ENCODE measurements at places on chromosomes 11 and 22.

GRCh38 chr11:121551463-121551862 lies 98.7 kb upstream of the SORL1-AS1 start:
- DNase-seq, result no peak

DNA sequence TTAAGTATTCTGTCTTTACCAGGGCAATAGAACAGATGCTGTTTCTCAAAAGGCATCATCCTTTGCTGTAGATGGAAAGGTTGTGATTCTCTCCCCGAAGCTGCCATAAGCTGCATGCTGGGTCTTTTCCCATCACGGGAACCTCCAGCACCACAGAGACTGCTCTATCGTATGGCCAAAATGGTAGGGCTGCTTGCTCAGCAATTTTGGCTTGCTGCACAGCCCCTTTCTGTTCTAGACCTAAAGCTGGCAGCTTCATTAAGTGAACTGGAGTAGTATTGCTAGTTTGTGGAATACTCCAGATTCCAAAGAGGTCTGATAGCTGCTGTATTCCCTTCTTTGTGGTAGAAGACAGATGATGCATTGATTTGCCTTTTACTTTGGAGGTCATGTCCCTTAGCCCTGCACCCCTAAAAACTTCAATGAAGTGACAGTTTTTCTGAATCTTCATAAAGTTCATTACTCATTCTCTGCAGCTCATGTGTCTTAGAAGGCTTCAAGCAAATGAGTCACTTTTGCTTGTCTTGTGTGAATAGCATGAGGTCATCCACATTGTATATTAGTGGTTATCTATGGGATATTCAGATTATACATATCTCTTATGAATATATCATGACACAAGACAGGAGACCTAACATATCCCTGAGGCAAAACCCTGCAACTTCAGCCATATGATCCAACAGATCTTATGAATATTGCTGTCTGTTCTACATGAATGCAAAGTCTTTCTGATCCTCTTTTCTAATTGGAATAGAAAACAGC lies 245.3 kb downstream of the FAM76B start:
- no peak for DNase-seq

GRCh38 chr11:70067591-70068341 lies 10.4 kb upstream of the ANO1 start:
- no peak for DNase-seq

DNA sequence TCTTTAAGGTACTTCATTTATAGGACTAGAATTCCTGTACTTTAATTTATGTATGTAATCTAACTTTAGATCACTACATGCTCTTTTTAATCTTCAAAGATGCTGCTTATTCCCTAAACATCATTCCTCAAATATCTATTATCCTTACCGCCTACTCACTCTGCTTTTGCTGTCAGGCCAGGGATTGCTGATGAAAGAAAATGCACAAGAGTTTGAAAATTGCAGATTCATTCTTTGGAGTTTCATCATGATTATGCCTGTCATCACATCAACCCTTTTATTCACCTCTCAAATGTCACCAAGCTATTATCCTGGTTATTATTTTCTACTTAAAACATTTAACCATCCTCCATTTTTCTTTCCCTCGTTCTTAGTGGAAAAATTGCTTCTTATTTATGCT lies 802.7 kb downstream of the METTL15 start:
- DNase-seq, result no peak

GRCh38 chr22:35451592-35451991 lies 51.7 kb downstream of the MCM5 start:
- no peak for DNase-seq

DNA sequence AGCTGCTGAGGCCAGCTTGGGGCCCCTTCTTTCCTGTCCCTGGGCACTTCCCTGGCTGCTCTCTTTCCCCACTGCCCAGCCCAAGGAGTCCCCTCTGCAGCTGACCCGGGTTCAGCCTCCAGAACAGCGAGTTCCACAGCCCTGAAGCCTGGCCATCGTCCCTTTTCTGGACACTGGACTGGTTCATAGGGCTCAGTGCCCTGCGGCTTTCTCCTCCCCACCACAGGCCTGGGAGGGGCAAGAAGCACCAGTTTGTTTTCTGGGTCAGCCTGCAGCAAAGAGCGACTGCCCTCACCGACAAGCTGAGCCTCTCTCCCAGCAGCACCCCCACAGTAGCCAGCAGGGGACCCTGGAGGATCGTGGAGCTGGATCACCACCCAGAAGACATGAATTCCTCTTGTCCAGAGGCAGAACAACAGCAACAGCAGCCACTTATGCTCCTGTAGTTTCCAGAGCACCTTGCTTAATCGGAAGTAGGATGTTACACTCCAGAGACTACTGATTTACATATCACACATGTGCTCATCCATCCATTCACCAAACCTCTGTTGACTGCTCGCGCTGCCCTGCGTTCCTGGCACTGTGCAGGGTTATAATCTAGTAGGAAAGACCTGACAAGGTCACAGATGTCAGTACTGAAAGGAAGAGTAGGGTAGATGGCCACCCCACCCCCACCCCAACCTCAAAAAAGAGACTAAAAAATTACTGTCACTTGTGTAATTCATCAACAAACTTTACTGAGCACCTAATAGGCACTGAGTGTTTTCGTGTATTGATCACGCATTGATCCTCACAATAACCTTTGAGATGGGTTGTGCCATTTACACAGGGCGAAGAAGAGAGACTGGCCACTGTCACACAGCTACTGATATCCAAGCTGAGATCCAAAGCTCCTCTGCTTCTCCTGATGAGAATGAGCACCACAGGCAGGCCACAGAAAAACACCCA lies 13.0 kb upstream of the CXCR5 start:
- DNase-seq, result no peak

DNA sequence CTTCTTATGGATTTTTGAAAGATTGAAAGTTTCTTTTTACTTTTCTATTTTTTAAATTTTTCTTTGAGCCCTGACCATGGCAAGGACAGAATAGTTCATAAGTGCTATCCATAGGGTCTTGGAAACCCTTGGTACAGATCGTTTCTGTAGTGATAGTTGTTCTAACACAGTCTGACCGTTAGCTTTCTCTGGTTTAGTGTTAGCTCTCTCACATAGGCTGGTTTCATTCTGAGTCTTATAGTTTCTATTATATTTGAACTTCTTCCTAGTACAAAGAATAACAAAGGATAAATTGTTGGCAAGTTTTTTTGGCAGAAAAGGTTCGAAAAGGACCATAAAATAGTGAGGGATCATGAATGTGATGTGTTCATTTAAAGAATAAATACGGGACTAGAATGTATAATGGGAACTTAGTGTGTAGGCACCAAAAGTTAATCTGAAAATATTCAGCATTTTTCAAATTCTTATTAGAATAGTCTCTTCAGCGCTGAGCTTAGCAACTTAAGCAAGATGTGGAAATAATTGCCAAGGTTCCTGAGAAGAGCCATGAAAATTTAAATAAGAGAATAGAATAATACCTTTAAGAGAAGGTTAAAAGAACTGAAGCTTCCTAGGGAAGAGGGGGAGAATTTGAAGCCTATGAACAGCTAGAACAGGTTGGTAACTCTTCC lies 24.1 kb downstream of the FDX1 start:
- DNase-seq, result no peak

DNA sequence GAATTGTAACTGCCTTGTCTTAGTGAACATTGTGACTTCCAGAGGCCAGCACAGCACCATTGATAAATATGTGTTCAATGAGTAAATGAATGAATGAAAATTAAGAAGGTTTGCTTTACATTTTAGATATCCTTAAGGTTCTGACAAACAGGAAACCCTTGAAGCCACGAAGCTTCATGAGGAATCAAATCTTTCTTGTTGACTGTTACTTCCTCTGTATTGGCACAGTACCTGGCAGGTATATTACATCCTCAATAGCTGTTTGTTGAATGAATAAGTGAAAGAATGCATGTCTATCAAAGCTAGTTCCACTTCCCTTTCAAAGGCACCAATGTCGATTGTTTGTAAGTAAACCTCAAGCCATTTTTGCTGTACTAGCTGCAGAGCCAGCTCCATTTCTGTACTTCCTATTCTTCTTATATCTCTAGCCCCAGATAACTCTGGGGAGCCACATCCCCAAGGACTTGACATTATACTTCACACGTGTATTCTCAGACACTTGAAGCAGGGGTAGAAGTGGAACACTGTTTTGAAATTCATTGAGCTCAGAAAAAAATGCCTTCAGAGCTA lies 140.3 kb upstream of the RAG2 start:
- no peak for DNase-seq

DNA sequence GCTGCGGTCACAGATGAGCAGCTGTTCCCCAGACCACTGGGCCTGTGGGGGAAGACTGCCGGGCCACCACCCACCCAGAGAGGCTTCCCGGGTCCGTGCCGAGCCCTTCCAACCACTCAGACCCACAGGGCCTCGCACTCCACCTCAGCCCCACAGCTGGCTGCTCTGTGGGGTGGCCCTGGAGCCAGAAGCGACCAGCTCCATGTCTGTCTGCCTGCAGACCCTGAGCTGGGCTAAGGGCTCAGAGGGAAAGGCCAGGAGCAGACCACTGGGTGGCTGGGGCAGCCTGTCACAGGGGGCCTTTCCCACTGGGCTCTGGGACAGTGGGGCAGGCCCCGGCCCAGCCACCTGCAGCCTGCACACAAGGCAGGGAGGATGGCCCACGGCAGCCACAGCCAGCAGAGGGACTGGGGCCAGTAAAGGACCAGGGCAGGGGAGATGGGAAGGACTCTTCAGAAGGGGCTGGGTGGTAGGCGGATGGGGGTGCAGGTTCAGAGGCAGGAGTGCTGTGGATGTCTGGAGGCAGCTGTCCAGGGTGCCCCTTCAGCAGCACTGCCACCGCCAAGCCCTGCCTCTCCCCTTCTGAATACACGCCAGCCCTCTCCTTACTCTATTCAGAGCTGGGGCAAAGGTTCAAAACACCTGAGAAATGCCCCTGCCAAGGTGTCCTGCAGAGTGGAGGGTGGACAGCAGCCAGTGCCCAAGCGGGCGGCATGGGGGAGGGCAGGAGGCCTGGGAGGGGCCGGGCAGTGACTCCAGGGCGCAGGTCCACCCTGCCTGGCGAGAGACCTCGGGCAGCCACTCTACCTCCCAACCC lies 32.2 kb downstream of the GNB1L start:
- no peak for DNase-seq

DNA sequence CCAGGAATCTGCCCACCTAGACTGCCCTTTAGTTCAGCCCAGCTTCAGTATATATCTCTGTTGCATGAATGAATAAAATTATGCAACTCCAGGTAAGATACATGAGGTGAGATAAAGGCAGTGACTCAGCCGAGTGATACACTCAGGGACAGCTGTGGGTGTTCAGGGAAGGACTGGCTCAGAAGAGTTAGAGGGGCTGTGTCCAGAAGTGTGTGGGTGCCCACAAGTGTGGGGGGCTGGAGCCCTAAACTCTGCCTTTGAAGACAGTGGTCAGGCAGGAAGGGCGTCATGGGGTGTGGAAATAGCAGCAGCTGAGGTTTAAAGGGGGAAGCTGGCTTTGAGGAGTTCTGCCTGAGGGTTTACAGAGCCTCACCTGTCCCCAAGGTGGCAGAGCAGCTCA lies 8.3 kb downstream of the FTH1 start:
- no peak for DNase-seq

- DNase-seq, result no peak
Measured at GRCh38 chr11:118010738-118011461, 24.7 kb downstream of the IL10RA start.

DNA sequence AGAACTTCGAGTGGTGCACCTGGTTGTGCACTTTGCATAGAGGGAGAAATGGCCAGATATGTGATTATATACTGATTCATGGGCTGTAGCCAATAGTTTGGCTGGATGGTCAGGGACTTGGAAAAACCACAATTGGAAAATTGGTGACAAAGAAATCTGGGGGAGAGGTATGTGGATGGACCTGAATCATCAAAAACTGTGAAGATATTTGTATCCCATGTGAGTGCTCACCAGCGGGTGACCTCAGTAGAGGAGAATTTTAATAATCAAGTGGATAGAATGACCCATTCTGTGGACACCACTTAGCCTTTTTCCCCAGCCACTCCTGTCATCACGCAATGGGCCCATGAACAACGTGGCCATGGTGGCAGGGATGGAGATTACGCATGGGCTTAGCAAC lies 48.0 kb upstream of the NARS2 start:
- no peak for DNase-seq

GRCh38 chr22:47309476-47309875 lies 547.0 kb downstream of the TBC1D22A start:
- DNase-seq, result no peak

DNA sequence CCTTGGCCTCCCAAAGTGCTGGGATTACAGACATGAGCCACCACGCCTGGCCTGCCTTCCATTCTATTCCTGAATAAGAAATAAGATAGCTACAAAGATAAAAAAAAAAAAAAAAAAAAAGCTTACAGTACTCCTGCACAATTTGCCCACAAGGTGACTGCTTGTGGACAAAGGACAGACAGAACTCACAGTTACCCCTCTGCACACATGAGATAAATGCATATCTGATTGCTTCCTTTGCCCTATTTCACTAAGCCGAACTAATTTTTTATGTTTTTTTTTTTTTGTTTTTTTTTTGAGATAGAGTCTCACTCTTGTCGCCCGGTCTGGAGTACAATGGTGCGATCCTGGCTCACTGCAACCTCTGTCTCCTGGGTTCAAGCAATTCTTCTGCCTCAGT lies 23.6 kb upstream of the HSPA8 start:
- no peak for DNase-seq

DNA sequence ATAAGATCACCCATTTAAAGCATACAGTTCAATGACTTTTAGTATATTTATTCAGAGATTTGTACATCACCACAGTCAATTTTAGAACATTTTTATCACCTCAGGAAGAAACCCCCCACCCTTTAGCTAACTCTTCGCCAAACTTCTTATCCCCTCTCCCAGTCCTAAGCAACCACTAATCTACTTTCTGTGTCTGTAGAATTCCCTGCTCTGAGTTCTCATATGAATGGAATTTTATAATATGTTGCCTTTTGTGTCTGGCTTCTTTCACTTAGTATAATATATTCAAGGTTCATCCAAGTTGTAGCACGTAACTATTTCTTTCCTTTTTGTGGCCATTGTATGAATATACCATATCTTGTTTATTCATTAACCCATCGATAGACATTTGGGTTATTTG lies 3.6 kb downstream of the ANKRD13D start:
- no peak for DNase-seq

GRCh38 chr22:42860968-42861367 lies 3.9 kb upstream of the ARFGAP3 start:
- no peak for DNase-seq

GRCh38 chr11:961921-962320 lies 36.3 kb downstream of the AP2A2 start:
- no peak for DNase-seq

DNA sequence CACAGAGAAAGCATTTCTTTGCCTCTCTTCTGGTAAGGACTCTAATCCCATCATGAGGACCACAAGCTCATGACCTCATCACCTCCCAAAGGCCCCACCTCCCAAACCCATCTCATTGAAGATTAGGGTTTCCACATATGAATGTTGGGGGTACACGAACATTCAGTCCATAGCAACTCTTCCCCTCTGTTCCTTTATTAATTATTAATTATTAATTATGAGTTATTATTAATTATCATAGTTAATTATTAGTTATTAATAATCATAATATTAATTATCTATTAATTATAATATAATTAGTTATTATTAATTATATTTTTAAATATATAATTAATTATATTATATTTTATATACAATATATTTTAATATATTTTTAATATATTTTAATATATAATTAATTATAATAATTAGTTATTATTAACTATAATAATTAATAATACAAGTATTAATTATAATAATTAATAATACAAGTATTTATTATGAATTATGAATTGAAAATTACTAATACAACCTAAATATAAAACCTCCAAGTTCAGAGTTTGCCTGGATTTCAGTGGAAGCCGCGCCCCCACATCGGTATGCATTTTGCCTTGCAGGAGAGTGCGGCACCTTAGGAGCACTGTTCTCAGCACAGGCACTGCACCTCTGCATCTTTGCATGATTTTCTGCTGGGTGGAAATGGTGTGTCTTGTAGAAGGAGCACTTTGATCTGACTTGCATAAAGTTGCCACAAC lies 128.0 kb upstream of the FGF3 start:
- no peak for DNase-seq

Data from HFF-Myc (cell line).